ENCODE measurements at places on chromosomes 3 and 15. TPM values are rescaled to one million over a fixed set of nuclear protein-coding genes. Genes with fewer than 3 reads are reported as not detected.

The PAK6 gene
- 0.09 TPM for total RNA-seq

The CHL1 gene
- total RNA-seq: not detected

The MST1R gene
- 6.0 TPM for total RNA-seq

The KBTBD13 gene
- total RNA-seq: not detected

The SCAANT1 gene
- not detected for total RNA-seq

The C2CD4A gene
- total RNA-seq: not detected

The SNURF gene
- 8.4 TPM for total RNA-seq

The RTP1 gene
- total RNA-seq: not detected

The FNDC3B gene
- total RNA-seq: 25.8 TPM

The LCTL gene
- total RNA-seq: not detected

The MASP1 gene
- total RNA-seq: not detected

The EIF4E3 gene
- 3.7 TPM for total RNA-seq

The GOLGA8S gene
- total RNA-seq: 0.12 TPM

The GOLGA8T gene
- 1.6 TPM for total RNA-seq

The ARL14 gene
- total RNA-seq: 0.93 TPM

The MUSTN1 gene
- total RNA-seq: not detected

The CLSTN2 gene
- total RNA-seq: 0.02 TPM

The GABRR3 gene
- total RNA-seq: not detected

The BAHD1 gene
- 11.5 TPM for total RNA-seq

The PRR20G gene
- total RNA-seq: 0.54 TPM

The LEO1 gene
- 52.0 TPM for total RNA-seq

The TRIM42 gene
- not detected for total RNA-seq

The FMN1 gene
- 0.25 TPM for total RNA-seq

The SLC6A20 gene
- 0.06 TPM for total RNA-seq

The SEMA4B gene
- total RNA-seq: 114 TPM

The AHSG gene
- total RNA-seq: not detected

The KLHL40 gene
- total RNA-seq: not detected

The LRRC2 gene
- not detected for total RNA-seq

The GASK1A gene
- total RNA-seq: not detected

The ZNF35 gene
- total RNA-seq: 6.2 TPM

The CD276 gene
- 88.3 TPM for total RNA-seq

The LYZL4 gene
- not detected for total RNA-seq

The GPR62 gene
- not detected for total RNA-seq

The ZNF80 gene
- not detected for total RNA-seq

The FBXL22 gene
- 0.32 TPM for total RNA-seq

The RSRC1 gene
- total RNA-seq: 33.0 TPM

The ERC2 gene
- total RNA-seq: not detected

The GRK7 gene
- not detected for total RNA-seq

The ARNT2 gene
- 13.2 TPM for total RNA-seq

The FSIP1 gene
- total RNA-seq: 0.84 TPM

The ISL2 gene
- 4.7 TPM for total RNA-seq

The SPATA16 gene
- not detected for total RNA-seq

The C3orf49 gene
- total RNA-seq: not detected

The TRAT1 gene
- not detected for total RNA-seq

The VPS13C gene
- total RNA-seq: 11.5 TPM

The ASB14 gene
- total RNA-seq: not detected

The KCNMB3 gene
- total RNA-seq: 2.1 TPM

The CYP1A1 gene
- total RNA-seq: 2.1 TPM

The KIF23 gene
- total RNA-seq: 79.0 TPM

The CLDN11 gene
- not detected for total RNA-seq

The HACL1 gene
- total RNA-seq: 23.7 TPM

The LRRC49 gene
- 8.3 TPM for total RNA-seq

The RASGRP1 gene
- total RNA-seq: 0.31 TPM

The ARGFX gene
- total RNA-seq: not detected

The ENTPD3 gene
- total RNA-seq: not detected

The ITIH1 gene
- not detected for total RNA-seq

Data from A549 treated with ZK216348 at 1 μM for 4 hours (cell line).